Pancreas (tissue), 10 donors: ENCODE measurements at places on chromosomes 12 and 14. TPM values are rescaled to one million over a fixed set of nuclear protein-coding genes. Genes with fewer than 3 reads are reported as not detected.

TMEM52B gene
- total RNA-seq, result not detected

DNA sequence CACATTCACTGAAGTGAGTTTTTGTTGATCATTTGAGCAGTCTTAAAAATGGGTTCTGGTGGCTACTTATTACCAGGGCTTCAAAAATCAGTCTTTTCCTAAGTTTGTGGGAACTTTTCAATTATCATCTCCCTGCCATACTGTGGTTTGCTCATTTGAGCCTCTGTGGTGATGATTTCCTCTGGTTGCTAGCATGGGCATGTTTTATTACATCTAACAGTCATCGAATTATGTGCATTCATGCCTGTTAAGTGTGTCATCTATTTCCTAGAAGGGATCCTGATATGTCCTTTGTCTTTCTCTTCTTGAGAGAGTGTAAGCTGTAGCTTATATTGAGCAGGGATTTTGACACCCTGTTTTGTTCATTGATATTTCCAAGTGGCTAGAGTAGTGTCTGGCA lies 116.8 kb downstream of the WIF1 start:
- H3K27me3 ChIP-seq, result no peaks in the 10 kb centered on the region
- H3K27ac ChIP-seq, result no peak overlapping the region
- H3K36me3 ChIP-seq, result no peaks in the 10 kb centered on the region
- H3K4me3 ChIP-seq, result no peak overlapping the region
- no peak for DNase-seq

DNA sequence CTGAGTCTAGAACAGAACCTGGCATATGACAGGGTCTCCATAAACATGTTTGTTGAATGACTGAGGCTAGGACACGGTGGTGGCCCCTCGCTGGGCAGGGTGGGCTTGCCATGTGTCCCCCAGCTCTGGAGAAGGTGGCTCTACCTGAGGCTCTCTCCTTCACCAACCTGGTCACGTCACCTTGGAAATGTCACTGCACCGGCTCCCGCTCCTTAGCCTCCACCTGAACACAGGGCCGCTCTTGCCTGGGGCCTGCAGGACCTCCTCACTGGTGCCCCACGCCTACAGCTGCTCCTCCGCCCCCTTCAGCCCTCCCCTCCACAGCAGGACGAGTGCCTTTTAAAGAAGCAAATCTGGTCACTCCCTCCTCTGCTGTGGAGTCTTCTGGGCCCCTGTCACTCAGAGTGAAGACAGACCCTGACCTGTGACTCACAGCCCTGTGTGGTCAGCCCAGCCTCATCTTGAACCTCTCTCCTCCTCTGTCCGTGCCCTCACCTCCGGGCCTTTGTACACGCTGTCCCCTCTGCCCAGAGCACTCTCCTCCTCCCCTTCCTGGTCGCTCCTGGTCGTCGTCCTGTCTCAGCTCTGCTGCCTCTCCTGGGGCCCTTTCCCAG lies 81.0 kb downstream of the ADGRD1 start:
- H3K4me1 ChIP-seq, result no peaks in the 10 kb centered on the region
- DNase-seq, result no peak
- no peak overlapping the region for H3K4me3 ChIP-seq
- H3K36me3 ChIP-seq, result no peaks in the 10 kb centered on the region

GRCh38 chr12:78818487-78818886 lies 46.1 kb upstream of the SYT1 start:
- H3K4me1 ChIP-seq, result no peaks in the 10 kb centered on the region
- no peak overlapping the region for H3K4me3 ChIP-seq

- H3K27ac ChIP-seq, result no peak overlapping the region
- no peaks in the 10 kb centered on the region for H3K36me3 ChIP-seq
- DNase-seq, result no peak
- H3K4me1 ChIP-seq, result no peaks in the 10 kb centered on the region
Observed at GRCh38 chr14:43795600-43796228, 711.4 kb downstream of the FSCB start.

ALDH6A1 gene
- 28.0 TPM for total RNA-seq

GRCh38 chr14:105502446-105503295 lies 11.6 kb downstream of the TEDC1 start:
- no peaks in the 10 kb centered on the region for H3K27me3 ChIP-seq
- H3K36me3 ChIP-seq, result no peaks in the 10 kb centered on the region
- H3K4me3 ChIP-seq, result no peak overlapping the region
- no peaks in the 10 kb centered on the region for H3K4me1 ChIP-seq
- DNase-seq, result no peak

SERPINA10 gene
- 0.70 TPM for total RNA-seq

GARIN6 gene
- total RNA-seq, result not detected

DLGAP5 gene
- total RNA-seq, result 0.41 TPM

ERH gene
- 75.4 TPM for total RNA-seq

- H3K27ac ChIP-seq, result no peak overlapping the region
- H3K27me3 ChIP-seq, result no peaks in the 10 kb centered on the region
- no peak overlapping the region for H3K4me3 ChIP-seq
- H3K4me1 ChIP-seq, result peaks cover 11% of the 10 kb centered on the region
Observed at GRCh38 chr14:66401449-66402095, 84.6 kb upstream of the CCDC196 start.
